ENCODE measurements at places on chromosomes 4 and X. TPM values are rescaled to one million over a fixed set of nuclear protein-coding genes. Genes with fewer than 3 reads are reported as not detected.
A peak's percentile ranks its signal among the peaks of the same experiment; 100 is the strongest.

GRCh38 chrX:20001588-20001987 lies 10.7 kb upstream of the BCLAF3 start:
- no peak for DNase-seq

DNA sequence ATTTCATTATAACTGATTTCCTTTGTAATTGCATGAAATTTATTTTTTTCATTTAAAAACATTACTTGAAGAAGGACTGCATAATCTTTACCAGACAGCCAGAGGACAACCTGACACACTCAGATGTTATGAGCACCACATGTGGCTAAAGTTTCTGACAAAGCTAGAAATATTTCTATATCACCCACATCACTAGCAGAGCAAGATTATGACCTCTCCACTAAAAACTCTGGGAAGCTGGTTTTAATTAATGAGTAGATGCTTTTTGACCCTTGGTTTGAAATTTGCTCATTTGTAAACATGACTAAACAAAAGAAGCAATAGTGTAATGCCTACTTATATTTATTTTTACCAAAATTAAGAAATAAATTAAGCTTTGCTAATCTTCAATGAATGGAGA lies 661.5 kb upstream of the EPHA5 start:
- DNase-seq = no peak

DNA sequence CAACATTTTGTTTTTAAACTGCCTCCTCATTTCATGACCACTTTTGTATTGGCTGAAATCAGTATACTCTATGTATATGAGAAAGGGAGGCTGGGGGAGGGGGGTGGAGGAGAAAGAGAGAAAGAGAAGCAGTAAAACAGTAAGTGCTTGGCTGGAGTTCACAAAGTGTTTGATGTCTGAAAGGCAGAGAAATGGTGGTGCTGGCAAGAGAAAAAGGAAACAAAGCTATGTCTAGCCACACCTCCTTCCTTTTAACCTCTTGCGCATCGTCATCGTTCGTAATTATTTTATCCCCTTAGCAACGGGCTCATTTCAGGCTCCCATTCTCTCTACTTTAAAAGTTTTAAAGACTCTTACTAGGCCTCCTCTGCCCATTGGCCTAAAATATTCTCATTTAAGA lies 25.6 kb downstream of the RPA4 start:
- DNase-seq = no peak

- peak; percentile 12 for DNase-seq
Measured at GRCh38 chr4:153022241-153022715, 86.2 kb downstream of the FHDC1 start.

DNA sequence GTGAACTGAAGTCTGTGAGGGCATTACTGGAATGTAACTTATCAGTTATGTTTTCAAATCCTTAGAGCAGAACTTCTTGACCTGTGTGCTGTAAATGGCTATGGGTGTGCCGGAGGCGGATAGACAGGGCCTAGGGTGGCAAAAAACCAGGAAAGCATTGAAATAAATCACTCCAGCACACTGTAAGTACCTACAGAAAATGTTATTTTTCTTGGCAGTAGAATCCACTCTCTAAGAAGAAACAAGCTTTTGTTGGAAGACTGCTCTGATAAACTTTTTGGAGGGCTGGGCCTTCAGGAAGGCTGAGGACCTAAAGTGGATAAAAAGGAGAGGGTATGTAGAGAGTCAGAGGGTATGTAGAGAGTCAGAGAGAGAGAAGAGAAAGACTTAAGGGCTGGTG lies 14.9 kb downstream of the CPE start:
- DNase-seq = no peak

GRCh38 chr4:41213625-41214135 lies 662 bp downstream of the APBB2 start:
- DNase-seq = peak; percentile 30

GRCh38 chr4:86294883-86295282 lies 65.0 kb downstream of the MAPK10 start:
- no peak for DNase-seq

DNA sequence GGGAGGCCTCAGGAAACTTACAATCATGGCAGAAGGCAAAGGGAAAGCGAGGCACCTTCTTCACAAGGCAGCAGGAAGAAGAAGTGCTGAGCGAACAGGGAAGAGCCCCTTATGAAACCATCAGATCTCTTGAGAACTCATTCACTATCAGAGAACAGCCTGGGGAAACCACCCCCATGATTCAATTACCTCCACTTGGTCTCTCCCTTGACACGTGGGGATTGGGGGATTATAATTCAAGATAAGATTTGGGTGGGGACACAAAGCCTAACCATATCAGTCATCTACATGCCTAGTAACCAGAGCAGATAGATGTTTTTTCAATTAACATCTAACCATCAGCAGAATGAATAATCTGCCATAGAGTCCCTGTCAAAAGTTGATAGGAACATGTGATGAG lies 30.4 kb downstream of the FAM13A start:
- no peak for DNase-seq

- DNase-seq = no peak
Measured at GRCh38 chr4:113772319-113772718, 10.8 kb upstream of the CAMK2D start.

DNA sequence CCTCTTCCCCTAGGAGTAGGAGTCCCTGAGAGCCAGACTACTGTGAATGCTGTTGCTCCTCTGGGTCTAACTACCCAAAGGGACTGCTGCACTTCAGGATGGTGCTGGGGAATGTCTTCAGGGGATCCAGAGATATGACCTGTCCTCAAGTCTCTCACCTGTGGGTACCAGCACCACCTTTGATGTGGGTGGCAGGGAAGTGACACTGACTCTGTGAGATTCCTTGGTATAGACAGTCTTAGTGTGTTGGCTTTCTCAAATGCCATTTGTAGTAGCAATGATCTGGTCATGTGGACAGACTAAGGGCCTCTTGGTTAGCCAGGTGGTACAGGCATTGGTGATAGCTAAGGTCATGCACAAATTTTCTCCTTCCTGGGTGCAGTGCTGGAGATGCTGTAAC lies 108.9 kb upstream of the ADAMTS3 start:
- no peak for DNase-seq

GRCh38 chr4:87498446-87498900 lies 30.7 kb downstream of the SPARCL1 start:
- no peak for DNase-seq

DNA sequence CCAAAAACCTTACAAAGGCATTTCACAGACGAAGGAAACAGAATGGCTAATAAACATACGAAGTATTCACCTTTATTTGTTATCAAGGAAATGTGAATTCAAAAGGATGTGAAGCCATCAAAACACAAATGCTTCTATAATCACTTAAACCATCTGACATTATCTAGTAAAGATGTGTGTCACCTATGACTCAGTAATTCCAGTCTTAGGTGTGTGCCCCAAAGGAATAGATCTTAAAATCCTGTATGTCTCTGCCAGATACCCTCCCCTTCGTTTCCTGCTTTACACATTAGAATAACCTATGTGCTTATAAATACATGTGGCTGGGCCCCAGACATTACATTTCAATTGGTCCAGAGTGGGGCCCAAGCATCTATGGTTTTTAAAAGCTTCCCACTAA lies 41.8 kb upstream of the CEP135 start:
- no peak for DNase-seq

- DNase-seq = no peak
Measured at GRCh38 chrX:9357518-9358114, 107.2 kb upstream of the TBL1X start.

DNA sequence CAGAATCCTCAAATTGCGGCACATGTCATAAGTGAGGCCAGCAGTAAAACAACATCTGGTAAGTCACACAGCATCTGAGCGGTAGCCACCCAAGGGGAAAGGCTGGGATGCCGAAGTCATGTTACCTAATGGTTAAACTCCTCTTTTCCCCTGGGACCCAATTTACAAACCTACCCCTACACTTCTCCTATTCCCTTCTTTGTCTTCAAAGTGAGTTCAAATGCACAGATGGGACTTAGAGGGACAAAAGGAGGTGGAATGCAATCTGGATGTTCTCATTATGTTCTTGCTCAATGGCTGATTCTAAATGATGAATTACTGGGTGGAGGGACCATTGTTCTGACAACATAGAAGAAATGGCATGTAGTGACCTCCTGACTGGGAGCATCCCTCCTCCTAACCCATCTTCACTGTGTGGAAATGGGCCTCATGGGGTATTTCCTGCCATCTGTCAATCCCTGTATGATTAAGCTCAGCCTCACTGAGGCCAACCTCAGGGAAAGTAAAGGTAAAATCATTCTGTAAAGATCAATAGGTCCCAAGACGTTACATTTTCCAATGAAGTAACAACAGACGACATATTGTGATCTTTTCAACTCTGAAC lies 8.5 kb downstream of the CD40LG start:
- no peak for DNase-seq

PCDH18 gene
- total RNA-seq = 10.6 TPM

- no peak for DNase-seq
Measured at GRCh38 chrX:124497386-124497785, 151.0 kb downstream of the SH2D1A start.

GRCh38 chr4:91636083-91636482 lies 667.7 kb upstream of the GRID2 start:
- DNase-seq = no peak

DNA sequence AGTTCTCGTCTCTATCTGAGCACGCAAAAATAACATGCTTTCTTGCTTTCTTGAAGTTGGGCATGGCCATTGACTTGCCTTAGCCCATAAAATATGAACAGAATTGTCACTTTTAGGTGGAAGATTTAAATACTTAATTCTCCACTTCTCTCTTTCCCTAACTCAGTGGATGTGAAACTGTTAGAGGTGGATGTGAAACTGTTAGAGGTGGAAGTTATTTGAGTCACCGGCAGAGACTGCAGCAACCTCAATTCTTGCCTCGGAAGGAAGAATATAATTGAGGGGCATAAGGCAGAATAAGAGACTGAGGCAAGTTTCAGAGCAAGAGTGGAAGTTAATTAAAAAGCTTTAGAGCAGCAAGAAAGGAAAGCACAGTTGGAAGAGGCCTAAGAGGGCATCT lies 2.8 kb upstream of the PARM1 start:
- DNase-seq = no peak

STATH gene
- not detected for total RNA-seq

GRCh38 chrX:49656533-49656932 lies 39.3 kb downstream of the PAGE1 start:
- no peak for DNase-seq

DNA sequence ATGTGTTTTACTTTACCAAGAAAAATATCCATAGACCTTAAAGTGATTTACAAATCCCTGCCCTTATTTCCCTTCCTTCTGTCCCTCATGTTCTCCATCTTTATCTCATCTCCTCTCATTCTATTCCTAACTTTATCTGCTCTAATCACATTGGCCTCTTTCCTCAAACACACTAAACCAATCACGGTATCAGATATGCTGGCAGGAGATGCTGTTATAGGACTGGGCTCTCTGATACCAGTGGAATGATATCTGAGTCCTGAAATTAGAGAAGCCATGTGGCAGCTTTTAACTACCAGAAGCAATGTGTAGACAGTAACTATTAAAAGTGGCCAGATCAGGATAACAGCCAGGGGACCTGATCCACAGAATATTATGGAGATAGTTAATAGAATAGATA lies 49.9 kb upstream of the GIMD1 start:
- DNase-seq = no peak

UBE2A gene
- 26.1 TPM for total RNA-seq

DNA sequence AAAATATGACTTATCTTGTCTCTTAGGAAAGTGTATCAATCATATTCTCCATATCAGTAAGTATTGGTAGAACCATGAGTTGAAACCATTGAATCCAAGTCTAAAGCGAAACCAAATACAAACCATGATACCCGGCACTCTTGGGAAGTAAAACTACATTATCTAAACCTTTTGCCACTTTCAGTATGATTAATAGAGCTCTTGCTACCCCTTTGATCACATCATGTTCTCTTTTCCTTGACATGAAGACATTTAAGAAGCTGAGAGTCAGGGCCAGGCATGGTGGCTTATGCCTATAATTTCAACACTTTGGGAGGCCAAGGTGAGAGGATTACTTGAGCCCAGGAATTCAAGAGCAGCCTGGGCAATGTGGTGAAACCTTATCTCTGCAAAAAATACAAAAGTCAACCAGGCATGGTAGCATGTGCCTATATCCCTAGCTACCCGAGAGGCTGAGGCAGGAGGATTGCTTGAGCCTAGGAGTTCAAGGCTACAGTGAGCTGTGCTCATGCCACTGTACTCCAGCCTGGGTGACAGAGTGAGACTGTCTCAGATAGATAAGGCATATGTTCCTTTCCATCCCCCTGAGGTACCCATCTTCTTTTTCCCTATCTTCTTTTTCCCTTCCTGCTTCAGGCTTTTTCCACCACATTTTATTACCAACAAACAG lies 45.4 kb downstream of the CEP135 start:
- no peak for DNase-seq

DNA sequence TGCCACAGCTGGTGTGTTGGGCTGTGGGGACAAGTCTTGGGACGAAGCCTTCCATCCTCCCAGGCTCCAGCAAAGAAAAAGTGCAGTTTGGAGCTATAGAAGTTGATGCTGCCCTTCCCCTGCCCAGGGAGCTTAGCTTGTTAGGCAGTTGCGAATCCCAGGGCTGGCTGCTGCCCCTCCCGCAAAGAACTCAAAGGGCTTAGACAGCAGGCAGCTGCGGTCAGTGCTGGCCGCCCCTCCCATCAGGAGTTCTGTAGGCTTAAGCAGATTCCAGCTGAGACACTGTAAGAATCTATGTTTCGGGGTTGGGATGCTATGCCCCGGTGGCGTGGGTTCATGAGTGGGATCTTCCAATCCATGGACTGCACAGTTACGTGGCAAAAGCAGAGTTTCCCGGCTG lies 956.7 kb downstream of the GLUD2 start:
- no peak for DNase-seq

DNA sequence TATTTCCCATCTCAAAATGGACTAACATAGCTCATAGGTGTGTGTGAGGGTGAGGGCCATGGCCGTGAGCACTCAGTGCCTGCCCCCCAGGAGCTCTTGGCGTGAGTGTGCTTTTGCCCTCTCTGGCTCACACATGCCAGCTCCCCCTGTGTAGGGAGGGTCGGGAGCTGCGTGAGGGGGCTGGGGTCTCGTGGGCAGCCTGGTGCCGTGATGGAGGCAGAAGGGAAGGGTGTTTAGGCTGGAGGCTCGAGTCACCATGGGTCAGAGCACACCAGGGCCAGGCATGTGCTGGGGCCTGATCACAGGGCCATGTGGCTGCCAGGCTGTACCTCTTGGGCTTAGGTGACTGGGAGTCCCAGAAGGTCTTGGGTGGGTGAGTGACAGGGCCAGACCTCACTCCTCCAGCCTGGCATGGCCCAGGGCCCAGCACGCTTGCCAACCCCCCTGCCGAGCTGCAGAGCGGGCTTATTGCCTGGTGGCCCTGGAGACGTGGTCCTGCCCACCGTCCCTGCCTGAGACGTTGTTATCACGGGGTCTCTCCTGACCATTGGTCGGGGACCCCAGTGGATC lies 44.0 kb downstream of the ADRA2C start:
- no peak for DNase-seq

- peak; percentile 12 for DNase-seq
Measured at GRCh38 chrX:43958529-43958928, 14.7 kb downstream of the NDP start.

GRCh38 chr4:3201718-3202702 lies 46.9 kb upstream of the MSANTD1 start:
- peak; percentile 18 for DNase-seq

ATP1B4 gene
- total RNA-seq = not detected

Data from transverse colon (tissue), 4 donors.